WTC11 (cell line): ENCODE measurements at places on chromosomes 12 and 14. TPM values are rescaled to one million over a fixed set of nuclear protein-coding genes. Genes with fewer than 3 reads are reported as not detected.

DNA sequence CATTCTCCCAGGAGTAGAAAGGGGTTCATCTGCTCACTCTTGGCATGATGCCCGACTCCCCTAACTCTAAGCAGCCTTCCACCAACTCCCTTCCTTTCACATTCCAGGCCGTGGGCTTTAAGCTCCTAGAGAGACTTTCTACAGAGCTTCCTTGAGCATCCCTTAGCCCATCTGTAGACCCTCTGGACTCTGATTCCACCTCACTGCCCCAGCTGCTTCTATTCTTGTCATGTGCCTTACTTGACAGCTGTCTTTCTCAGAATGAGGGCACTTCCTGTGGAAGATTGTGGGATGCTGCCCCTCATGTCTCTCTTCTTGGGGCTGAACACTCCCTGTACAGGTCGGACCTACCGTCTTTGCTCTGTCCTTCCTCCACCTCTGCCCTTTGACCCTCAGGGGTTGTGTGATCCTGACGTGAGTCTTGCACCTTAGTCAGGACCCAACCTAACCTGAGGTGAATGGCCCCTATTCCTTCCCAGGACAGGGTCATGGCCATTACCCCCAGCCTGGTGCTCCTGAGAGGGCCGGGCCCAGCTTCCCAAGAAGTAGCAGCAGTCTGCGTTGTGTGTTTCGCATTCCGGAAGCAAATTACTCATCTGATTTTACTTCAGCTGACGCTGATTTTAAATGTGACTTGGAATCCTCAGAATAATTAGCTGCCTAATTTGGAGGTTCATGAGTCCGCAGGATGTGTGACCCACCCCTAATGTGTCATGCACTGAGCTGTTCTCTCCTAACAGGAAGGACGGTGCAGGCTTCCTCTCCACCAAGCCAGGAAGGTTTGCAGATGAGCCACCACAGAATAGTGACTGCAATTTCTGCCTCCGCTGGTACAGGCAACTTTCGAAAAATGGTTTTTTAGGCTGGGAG lies 2.7 kb upstream of the GALNT6 start:
- no peak for DNase-seq

GRCh38 chr12:94025068-94025467 lies 123.3 kb upstream of the PLXNC1 start:
- DNase-seq: no peak

Gene RAD9B
- total RNA-seq: 0.09 to 0.32 TPM in 2 of 3 replicates, not detected in the other

Gene CLEC6A
- total RNA-seq: 0.11 to 0.20 TPM in 2 of 3 replicates, not detected in the other

DNA sequence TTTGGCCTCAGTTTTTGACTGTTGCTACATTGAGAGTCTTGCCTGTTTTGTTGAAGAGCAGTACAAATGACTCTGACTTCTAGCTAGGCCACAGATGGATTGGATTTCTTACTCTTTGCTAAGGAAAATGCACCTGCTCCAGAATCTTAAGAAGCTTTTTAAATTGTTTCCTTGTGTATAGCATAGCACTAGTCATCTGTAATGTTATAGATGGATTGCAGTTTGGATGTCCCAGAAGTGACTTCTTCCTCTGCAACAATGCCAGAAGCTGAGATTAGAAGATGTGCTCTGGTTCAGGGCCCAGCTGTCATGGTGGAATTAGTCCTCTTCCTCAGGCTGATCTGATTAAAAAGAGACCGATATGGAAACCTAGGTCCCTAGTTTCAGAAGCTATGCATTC lies 67.9 kb downstream of the DAAM1 start:
- DNase-seq: no peak

GRCh38 chr12:31105668-31106067 lies 32.0 kb downstream of the DDX11 start:
- no peak for DNase-seq
